ENCODE measurements at places on chromosomes 11 and 22. TPM values are rescaled to one million over a fixed set of nuclear protein-coding genes. Genes with fewer than 3 reads are reported as not detected.

Gene TTC36
- 1.3 TPM for polyA plus RNA-seq

Gene NKAPD1
- polyA plus RNA-seq = 61.9 TPM

Gene NXF1
- 136 TPM for polyA plus RNA-seq

Gene E2F8
- 11.4 TPM for polyA plus RNA-seq

Gene JOSD1
- 44.8 TPM for polyA plus RNA-seq

Gene RIMBP3B
- not detected for polyA plus RNA-seq

Gene APLNR
- 88.7 TPM for polyA plus RNA-seq

Gene MS4A4E
- 0.76 TPM for polyA plus RNA-seq

Gene NRGN
- 13.6 TPM for polyA plus RNA-seq

Gene DLG2
- 13.4 TPM for polyA plus RNA-seq

Gene PAMR1
- 4.3 TPM for polyA plus RNA-seq

Gene CRYBB3
- 0.27 TPM for polyA plus RNA-seq

Gene TOB2
- polyA plus RNA-seq = 48.6 TPM

Gene SYCE3
- polyA plus RNA-seq = not detected

Gene KIAA1671
- polyA plus RNA-seq = 27.1 TPM

Gene C22orf31
- 1.5 TPM for polyA plus RNA-seq

Gene FOLH1
- polyA plus RNA-seq = 21.4 TPM

Gene LRRC56
- polyA plus RNA-seq = 3.5 TPM

Gene VWA5A
- polyA plus RNA-seq = 13.7 TPM

Gene SOX6
- polyA plus RNA-seq = 25.0 TPM

Gene H19
- 2,033 TPM for polyA plus RNA-seq

Gene SRRD
- polyA plus RNA-seq = 39.4 TPM

Gene OR6T1
- not detected for polyA plus RNA-seq

Gene GLYAT
- 151 TPM for polyA plus RNA-seq

Gene GGTLC3
- 0.18 TPM for polyA plus RNA-seq

Gene OSBP
- polyA plus RNA-seq = 61.6 TPM

Gene ROBO3
- polyA plus RNA-seq = 27.8 TPM

Gene LMNTD2
- 2.5 TPM for polyA plus RNA-seq

Gene MAP6
- polyA plus RNA-seq = 8.6 TPM

Gene GLB1L2
- polyA plus RNA-seq = 24.7 TPM

Gene MFNG
- polyA plus RNA-seq = 9.7 TPM

Gene GGT1
- 39.3 TPM for polyA plus RNA-seq

Gene BARX2
- polyA plus RNA-seq = 1.0 TPM

Gene SLC39A13
- 39.5 TPM for polyA plus RNA-seq

Gene MYO7A
- polyA plus RNA-seq = 3.7 TPM

Gene LGR4
- 152 TPM for polyA plus RNA-seq

Gene CALCA
- 12.3 TPM for polyA plus RNA-seq

Gene GRM5
- polyA plus RNA-seq = 0.13 TPM

Gene KCNJ11
- 2.6 TPM for polyA plus RNA-seq

Gene UNC93B1
- polyA plus RNA-seq = 9.0 TPM

Gene UBQLNL
- polyA plus RNA-seq = 1.4 TPM

Gene CLNS1A
- 204 TPM for polyA plus RNA-seq

Gene MRGPRX3
- not detected for polyA plus RNA-seq

Gene GP1BB
- 2.9 TPM for polyA plus RNA-seq

Gene ZP1
- 0.30 TPM for polyA plus RNA-seq

Gene APOA4
- not detected for polyA plus RNA-seq

Gene ARHGAP20
- polyA plus RNA-seq = 5.7 TPM

Gene ZNF214
- polyA plus RNA-seq = 14.0 TPM

Gene USP2
- polyA plus RNA-seq = 10.4 TPM

Gene C11orf54
- 142 TPM for polyA plus RNA-seq

Gene MMP8
- not detected for polyA plus RNA-seq

Gene KRTAP5-8
- polyA plus RNA-seq = 1.3 TPM

Gene MMP13
- not detected for polyA plus RNA-seq

Gene MMP12
- 4.4 TPM for polyA plus RNA-seq

Gene FOLR2
- 8.7 TPM for polyA plus RNA-seq

Gene OR52N4
- not detected for polyA plus RNA-seq

Gene KRTAP5-2
- not detected for polyA plus RNA-seq

Gene TCN1
- polyA plus RNA-seq = not detected

Gene UPK3A
- polyA plus RNA-seq = 1.5 TPM

Gene CD6
- 1.5 TPM for polyA plus RNA-seq
